ENCODE measurements at places on chromosomes 16 and 17. TPM values are rescaled to one million over a fixed set of nuclear protein-coding genes. Genes with fewer than 3 reads are reported as not detected.

The HAS3 gene
- under 0.01 TPM for total RNA-seq

The MYL4 gene
- not detected for total RNA-seq

The CPNE7 gene
- 29.9 TPM for total RNA-seq

The PSMC3IP gene
- 8.0 TPM for total RNA-seq

The C16orf89 gene
- total RNA-seq: not detected

The IL17C gene
- total RNA-seq: not detected

The TBC1D10B gene
- total RNA-seq: 47.3 TPM

The KRTAP17-1 gene
- not detected for total RNA-seq

The TBC1D3D gene
- 0.59 TPM for total RNA-seq

The ITGAD gene
- not detected for total RNA-seq

The IRF8 gene
- not detected for total RNA-seq

The PDE6G gene
- not detected for total RNA-seq

The XAF1 gene
- 12.1 TPM for total RNA-seq

The FKBP10 gene
- total RNA-seq: 239 TPM

The CIBAR2 gene
- not detected for total RNA-seq

The RND2 gene
- 0.39 TPM for total RNA-seq

The TM4SF5 gene
- total RNA-seq: not detected

The SLC13A5 gene
- total RNA-seq: not detected

The ARL6IP1 gene
- total RNA-seq: 187 TPM

The WFDC1 gene
- under 0.01 TPM for total RNA-seq

The RAMP2 gene
- total RNA-seq: 0.73 TPM

The ZNF771 gene
- 12.1 TPM for total RNA-seq

The IRX6 gene
- total RNA-seq: not detected

The PIGQ gene
- 25.6 TPM for total RNA-seq

The AATK gene
- 0.37 TPM for total RNA-seq

The KIF2B gene
- total RNA-seq: not detected

The FBXO39 gene
- not detected for total RNA-seq

The TNP2 gene
- total RNA-seq: not detected

The BRICD5 gene
- 1.6 TPM for total RNA-seq

The SOCS3 gene
- total RNA-seq: 107 TPM
